ENCODE measurements at places on chromosomes 1 and 21.
A peak's percentile ranks its signal among the peaks of the same experiment; 100 is the strongest.

DNA sequence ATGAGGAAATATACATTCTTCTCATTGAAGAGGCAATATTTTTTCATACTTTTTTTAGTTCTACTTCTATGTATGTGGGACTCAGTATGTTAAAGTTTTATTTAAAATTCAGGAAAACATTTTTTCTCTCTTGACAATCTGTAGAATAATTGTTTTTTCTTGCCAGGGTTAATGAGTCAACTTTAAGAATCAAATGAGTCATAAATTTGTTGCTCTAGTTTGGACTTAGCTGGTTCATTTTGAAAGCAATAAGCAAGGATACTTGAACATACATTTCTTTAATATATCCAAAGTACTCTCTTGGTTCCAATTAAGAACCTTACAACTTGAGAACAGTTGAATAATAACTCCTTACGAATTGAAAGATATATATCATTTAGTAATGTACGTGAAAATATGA lies 1145.3 kb upstream of the B3GALT2 start:
- no peak for DNase-seq

GRCh38 chr1:242673652-242674051 lies 149.2 kb upstream of the PLD5 start:
- DNase-seq: no peak

DNA sequence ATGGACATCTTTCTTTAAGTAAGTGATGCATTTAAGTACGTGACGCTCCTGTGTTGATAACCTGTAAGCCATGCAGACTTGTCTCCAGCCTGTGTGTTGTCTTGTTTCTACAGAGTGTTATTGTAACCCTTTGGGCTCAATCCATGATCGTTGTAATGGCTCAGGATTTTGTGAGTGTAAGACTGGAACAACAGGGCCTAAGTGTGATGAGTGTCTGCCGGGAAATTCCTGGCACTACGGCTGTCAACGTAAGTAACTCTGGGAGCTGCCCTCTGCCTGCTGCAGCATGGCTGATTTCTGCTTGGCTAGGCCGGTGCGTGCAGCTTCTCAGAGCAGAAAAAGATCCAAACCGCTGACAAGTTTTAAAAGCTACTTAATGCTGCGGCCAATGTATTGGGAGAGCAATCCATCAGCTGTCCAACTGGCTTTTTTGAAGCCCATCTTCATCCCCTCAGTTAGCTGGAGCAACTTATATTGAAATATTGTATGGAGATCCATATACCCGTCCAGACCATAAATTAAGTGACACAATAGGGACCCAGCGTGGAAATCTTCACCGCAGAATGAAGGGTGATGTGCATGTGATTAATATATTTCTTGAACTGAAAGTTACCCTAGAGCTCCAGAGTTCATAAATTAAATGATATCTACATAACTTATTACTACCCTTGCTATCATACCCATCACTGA lies 295.9 kb downstream of the NTNG1 start:
- DNase-seq: no peak

GRCh38 chr1:238141353-238141752 lies 250.6 kb upstream of the ZP4 start:
- DNase-seq: no peak

DNA sequence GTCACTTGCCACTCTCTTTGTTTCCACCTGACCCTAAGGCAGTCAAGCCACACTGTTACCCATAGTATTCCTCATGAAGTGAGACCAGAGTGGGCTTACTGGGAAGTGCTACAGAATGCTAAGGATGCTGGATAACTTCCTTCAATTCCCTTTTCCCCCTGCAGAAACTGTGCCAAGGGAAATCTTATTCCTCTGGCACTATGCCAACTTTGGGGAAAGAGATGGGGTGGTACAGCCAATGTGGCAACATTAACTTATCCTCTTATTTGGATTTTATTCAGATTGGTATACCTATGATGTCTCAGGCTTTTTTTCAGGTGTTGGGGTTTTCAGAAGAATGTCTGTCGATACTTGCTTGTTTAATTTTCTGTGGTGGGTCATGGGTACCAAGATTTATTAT lies 599.4 kb upstream of the PBX1 start:
- no peak for DNase-seq

GRCh38 chr1:208040821-208041297 lies 129.9 kb upstream of the CD34 start:
- DNase-seq: no peak

DNA sequence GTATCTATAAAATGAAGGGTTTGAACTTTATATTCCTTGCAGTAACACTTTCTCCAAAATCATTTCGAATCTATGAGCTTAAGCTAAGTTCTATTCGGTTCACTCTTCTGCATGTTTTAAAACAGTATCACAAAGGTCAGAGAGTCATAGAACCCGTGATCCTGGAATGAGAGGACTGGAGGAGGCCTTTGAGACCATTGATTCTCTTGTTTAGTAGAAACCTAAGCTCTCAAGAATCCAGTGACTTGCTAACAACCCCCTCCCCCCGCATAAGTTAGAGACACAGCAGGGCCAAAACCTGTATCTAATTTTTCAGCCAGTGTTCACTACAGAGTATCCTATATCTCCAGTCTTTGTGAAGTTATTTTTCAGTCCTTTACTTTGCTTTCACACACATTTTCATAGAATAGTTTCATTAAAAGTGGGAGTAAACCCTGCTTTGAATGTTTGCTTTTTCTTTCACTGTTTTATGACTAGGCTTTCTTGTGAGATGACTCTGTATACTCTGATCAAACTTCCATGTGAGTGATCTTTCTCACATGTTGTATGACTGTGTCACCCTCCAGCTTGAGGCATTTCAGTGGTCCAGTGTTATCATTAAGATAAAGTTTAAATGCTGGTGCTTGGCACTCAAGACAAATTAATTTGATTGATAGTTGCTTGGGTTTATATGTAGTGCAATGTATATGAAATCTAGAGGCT lies 275.4 kb upstream of the SGIP1 start:
- no peak for DNase-seq

DNA sequence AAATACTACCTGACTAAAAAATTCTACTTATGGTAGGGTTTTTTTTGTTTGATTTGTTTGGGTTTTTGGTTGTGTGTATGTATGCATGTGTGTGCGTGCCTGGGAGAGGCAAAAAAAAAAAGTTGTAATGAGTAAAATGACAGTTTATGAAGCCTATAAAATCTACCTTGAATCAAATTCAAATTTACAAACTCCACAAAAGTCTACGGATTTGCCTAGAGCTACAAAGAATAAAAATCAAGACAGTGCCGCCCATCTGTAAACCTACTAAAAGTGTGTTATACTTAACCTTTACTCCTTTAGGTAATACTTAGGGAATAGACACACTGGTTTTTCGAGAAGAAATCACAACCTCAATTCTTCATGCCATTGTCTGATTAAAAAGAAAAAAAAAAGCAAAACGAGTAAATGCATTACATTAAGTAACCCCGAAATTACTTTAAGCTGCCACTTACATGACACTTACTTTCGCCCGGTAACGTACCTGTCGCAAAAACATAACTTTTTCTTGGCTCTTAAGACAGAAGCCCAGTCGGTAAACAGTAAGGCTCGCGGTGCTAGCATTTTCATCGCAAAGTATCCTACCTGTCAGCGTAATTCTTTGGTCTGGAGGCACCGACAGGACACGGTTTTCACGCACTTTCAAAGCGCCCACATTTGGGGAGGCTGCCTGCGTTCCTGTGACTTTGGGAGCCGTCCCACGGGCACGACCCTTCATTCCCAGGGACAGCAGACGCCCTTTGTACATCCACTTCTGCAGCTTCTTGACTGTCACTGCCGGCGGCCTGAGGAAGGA lies 951 bp downstream of the SYDE2 start:
- DNase-seq: no peak

DNA sequence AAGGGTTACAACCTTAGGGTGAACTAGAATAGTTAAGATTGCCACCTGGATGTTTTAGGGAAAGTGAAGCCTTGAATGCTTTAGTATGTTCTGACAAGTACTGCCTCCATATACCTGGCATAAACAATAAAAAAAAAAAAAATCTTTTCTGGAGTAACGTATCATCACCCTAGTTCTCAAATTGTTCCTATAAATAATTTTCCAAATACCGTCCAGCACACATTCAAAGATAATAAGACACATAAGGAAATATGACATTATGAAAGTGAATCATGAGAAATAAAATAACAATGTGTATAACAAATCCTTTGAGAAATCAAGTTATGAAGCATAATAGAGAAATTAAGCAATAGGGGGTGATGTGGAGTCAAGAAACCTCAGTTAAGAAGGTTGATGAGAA lies 20.6 kb downstream of the C1orf141 start:
- DNase-seq: no peak

GRCh38 chr21:42089665-42090310 lies 18.7 kb downstream of the UMODL1 start:
- DNase-seq: no peak

DNA sequence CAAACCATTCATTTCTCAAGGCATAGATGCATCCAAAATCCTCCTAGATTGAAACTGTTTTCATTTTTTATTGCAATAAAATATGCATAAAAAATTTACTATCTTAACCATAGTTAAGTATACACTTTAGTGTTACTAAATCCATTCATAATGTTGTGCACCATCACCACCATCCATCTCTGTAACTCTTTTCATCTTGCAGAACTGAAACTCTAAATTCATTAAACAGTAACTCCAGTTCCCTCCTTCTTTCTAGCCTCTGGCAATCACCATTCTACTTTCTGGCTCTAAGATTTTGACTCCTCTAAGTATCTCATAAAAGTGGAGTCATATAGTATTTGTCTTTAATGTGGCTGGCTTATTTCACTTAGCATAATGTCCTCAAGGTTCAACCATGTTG lies 236.8 kb downstream of the SMYD3 start:
- no peak for DNase-seq

DNA sequence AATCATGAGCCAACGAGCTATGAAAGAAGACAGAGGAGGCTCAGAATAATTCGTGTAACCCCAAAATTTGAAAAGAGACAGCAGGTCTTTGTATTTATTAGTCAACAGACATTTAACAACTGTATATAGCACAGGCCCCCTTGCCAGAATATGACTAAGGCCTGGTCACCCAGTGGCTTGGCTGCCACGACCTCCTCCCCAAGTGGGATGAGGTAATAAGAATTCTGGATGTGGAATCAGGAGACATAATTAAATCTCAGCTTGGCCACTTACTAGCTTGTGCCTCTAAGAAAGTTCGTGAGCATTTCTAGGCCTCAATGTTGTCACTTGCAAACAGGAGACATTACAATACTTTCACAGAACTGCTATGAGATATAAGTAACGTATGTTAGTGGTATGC lies 134.2 kb upstream of the TNFSF4 start:
- no peak for DNase-seq

- DNase-seq: peak; percentile 89
Observed at GRCh38 chr1:234842726-234843641, 233.0 kb upstream of the IRF2BP2 start.

- no peak for DNase-seq
Observed at GRCh38 chr1:6476483-6476882, 10.5 kb upstream of the TNFRSF25 start.

- no peak for DNase-seq
Observed at GRCh38 chr1:153963850-153964331, 554 bp upstream of the SLC39A1 start.
